ENCODE measurements at places on chromosomes 1 and 21.

DNA sequence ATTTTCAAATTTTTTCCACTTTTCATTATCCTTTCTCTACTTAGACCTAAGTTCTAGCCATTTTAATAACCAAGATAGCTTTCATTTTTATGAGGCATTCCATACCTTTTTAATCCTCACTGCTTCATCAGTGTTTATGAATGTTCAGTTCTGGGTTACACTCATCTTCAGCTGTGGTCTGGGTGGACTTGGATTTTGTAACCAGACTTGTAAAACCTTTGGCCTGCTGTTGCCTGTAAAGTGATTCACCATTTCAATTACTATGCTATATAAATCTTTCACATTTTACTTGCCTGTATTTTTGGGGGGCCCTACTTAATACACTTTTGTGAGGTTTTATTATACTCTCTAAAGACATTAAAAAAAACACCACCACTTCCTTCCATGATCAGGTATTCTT is 46.2 kb downstream of the USP25 start:
- DNase-seq, result no peak

- peak; percentile 93 for DNase-seq
Observed at GRCh38 chr1:28104866-28105467, 16.6 kb upstream of the EYA3 start.

DNA sequence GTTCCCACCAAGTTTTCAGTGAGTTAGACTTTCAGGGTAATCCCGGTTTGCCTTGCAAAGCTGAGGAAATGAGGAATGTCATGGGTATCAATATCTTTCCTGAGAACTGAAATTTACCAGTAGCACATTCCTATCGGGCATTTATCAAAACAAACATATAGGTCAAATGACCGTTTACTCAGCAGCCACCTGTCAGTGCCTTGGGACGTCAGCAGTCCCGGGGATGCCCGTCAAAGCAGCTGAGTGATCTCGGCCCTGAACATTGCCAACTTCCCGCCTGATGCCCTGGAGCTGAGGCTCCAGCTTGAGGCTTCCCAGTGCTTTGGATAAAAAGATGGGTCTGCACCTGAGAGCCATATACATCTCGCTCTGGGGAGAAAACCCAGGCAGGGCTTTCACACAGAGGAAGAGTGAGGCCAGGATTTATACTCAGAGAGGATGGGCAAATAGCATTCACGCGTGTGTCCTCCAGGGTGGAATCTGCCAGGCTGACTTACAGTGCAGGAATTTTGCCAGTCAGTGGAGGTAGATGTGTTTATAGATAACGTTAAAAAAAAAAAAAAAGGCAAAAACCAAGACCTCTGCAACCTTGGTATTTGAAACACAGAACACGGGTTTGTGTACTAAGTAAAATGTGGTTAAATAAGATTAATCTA is 435.7 kb upstream of the VAMP3 start:
- no peak for DNase-seq

DNA sequence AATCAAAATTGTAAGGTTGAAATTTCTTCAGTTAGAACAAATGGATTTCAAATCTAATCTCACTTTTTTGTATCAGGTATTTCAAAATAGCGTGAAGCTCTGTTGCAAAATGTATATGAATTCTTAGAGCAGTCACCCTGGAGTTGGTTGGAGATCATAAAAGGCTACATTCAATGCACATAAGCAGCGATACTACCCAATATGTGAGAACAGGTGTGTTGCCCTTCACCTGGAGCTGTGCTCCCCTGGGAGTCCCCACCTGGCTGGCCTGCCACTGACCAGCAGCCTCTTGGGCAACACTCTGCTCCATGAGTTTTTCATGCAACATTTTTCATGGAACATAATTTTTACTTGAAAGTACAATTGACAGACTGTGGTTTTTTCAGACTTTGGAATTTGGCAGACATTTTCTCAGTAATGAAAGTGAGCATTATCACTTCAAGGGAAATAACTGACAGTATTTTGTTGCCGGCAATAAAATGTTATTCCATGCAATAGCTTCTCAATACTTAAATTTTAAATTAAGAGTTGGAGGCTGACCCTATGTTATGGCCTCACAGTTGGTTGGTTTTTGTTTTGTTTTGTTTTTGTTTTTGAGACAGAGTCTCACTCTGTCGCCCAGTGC is 95.1 kb downstream of the ST3GAL3 start:
- no peak for DNase-seq

- DNase-seq, result no peak
Observed at GRCh38 chr1:11746092-11746491, 10.2 kb downstream of the AGTRAP start.

GRCh38 chr1:86224651-86225310 is 68.2 kb upstream of the COL24A1 start:
- no peak for DNase-seq

GRCh38 chr1:171206204-171206977 is 21.3 kb downstream of the FMO2 start:
- DNase-seq, result no peak

GRCh38 chr1:108036796-108037562 is 72.0 kb upstream of the VAV3 start:
- no peak for DNase-seq

GRCh38 chr1:234371414-234371813 is 1.8 kb upstream of the COA6 start:
- DNase-seq, result no peak

DNA sequence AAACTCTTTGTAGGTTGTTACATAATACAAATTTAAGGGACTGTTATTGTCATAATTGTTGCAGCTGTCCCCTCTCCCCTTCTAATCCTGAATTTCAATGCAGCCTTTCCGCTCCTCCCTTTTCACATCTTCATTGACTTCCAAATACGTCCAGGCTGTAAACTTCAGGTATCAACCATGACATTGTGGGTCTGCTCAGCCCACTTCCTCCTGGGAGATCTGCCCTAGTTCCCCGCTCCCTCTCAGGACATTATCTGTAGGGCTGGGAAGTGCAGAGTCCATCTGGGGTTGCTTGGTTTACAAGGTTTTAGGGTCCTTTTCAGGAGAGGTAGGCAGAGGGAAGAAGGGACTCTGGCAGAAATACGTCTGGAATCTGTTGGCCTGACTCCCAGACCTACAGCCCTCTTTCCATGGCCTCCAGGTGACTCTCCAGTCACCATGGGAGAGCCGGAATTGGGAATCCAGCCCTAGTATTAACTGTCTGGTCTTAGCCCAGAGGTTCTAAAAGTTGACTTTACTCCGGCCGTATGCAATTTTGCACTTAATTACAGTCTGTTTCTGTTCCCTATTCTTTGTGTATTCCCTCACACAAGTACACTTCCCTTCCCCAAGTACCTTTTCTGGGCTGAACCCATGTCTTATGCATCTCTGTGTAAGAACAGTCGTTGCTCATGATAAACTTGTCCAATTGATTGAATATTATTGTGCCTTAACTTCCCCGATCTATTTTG is 4.7 kb upstream of the DENND2D start:
- no peak for DNase-seq

- DNase-seq, result no peak
Observed at GRCh38 chr1:171017426-171017825, 73.3 kb upstream of the FMO3 start.

GRCh38 chr21:15164678-15165303 is 100.0 kb upstream of the NRIP1 start:
- no peak for DNase-seq

- no peak for DNase-seq
Observed at GRCh38 chr1:218510153-218510772, 165.1 kb downstream of the TGFB2 start.

- no peak for DNase-seq
Observed at GRCh38 chr1:200883118-200883517, 10.3 kb downstream of the GPR25 start.

DNA sequence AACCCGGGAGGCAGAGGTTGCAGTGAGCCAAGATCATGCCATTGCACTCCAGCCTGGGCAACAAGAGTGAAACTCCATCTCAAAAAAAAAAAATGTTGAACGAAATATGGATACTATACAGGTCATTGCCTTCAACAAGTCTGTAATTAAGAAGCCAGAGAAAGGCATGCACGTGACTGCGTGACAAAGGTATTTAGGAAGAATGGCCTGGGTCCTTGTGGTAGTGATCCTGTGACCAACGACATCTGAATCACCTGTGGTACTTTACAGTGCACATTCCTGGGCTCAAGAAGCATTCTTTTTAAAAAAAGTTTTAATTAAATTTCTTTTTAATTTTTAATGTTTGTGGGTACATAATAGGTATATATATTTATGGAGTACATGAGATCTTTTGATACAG is 115.0 kb downstream of the GREM2 start:
- no peak for DNase-seq

DNA sequence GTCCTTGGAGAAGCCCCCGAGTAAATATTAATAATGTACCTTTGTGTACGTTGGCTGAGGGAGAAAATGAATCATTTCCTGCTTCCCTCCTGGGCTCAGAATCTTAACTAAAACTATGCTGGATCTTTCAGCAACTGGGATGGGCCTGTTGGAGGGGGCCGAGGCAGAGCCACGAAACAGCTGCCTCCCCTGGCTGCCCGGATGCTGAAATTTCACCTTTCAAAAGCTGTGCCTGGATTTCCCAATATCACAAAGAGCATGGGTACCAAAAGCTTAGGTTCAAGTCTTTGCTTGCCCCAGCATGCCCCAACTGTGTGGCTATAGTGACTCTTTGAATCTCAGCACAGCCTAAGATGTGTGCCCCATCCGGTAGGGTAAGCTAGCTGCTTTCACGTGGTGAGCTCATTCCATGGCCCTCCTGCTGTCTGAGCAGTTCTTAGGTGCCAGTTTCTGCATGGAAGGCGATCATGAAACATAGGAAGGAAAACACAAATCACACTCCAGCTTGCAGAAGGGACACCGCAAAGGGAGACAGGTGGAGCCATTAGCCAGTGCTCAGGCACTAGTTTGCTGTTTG is 473.5 kb downstream of the PTPRU start:
- no peak for DNase-seq

- no peak for DNase-seq
Observed at GRCh38 chr1:95578462-95578861, 344.5 kb downstream of the RWDD3 start.

DNA sequence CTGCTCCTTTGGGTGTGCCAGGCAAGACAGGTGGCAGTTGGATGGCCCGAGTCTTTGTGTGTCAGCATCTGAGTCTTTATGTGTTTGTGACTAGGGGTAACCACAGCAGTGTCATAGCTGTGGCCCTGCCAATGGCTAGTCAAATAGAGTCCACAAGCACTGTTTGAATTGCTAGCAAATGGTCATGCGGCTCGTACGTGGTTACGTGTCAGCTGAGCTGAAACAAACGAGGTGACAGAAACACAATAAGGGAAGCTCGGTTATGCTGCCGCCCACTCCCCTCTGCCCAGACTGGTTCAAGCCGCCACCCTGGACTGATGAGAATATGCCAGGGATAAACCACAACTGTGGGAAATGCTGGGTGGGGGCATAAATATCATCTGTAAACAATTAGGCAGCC is 174.3 kb upstream of the LMO4 start:
- no peak for DNase-seq

GRCh38 chr1:206497363-206497762 is 10.0 kb upstream of the RASSF5 start:
- DNase-seq, result no peak

- DNase-seq, result no peak
Observed at GRCh38 chr21:19712441-19712840, 1285.8 kb upstream of the NCAM2 start.

DNA sequence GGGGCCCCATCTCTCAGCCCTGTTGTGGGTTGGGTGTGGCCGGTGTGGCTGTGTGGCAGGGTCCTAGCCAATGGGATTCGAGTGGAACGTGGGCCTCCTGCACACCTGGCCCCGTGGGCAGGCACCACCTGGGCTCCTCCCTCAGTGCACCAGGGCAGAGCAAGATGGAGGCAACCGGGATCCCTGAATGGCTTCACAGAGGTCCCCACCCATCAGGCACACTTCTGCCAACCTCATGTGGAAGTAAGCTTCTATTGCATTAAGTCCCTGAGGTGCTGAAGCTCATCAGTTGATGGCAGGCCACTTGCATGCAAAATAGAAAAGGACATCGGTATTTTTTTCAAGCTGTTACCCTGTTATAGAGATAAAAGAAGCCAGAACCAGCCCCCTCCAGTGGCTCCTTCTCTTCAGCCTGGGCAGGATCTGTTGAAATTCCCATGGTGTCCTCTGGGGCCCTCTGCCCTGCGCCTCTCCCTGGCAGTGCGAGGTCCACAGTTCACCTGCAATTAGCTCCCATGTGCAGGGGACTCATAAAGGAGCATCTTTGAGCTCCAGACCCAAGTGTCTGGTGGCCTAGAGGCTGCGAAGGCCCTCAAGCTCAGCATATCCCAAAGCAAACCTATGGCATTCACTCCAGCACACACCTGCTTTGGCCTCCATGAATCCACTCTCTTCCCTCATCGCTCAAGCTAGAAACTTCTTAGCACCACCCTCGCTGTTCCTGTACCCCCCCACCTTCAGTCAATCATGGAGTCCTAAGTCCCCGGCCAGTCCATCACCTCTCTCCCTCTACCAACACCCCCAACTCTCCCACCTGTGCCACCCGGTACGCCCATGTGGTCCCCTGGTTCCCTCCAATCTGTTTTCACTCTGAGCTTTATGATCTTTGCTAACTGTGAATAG is 2.1 kb upstream of the SLC45A1 start:
- DNase-seq, result no peak

DNA sequence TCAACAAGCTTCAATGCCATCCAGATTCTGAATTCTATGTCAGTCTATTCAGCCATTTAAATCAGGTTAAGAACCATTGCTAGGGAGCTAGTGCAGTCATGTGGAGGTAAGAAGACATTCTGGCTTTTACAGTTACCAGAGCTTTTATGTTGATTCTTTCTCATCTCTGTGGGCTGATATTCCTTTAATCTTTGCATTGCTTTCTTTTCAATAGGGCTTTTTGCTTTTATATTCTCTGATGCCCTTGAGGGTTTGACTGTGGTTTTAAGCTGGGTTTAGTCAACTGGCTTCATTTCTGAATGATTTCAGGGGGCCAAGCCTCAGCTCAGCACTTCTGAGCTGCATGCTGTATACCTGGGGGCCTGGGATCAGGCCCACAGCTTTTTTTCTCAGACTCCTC is 51.0 kb upstream of the GORAB start:
- DNase-seq, result no peak

GRCh38 chr1:87794788-87795614 is 466.3 kb downstream of the LMO4 start:
- no peak for DNase-seq

All from globus pallidus (tissue), 1 donor.